ENCODE measurements at places on chromosomes 3 and 15.

DNA sequence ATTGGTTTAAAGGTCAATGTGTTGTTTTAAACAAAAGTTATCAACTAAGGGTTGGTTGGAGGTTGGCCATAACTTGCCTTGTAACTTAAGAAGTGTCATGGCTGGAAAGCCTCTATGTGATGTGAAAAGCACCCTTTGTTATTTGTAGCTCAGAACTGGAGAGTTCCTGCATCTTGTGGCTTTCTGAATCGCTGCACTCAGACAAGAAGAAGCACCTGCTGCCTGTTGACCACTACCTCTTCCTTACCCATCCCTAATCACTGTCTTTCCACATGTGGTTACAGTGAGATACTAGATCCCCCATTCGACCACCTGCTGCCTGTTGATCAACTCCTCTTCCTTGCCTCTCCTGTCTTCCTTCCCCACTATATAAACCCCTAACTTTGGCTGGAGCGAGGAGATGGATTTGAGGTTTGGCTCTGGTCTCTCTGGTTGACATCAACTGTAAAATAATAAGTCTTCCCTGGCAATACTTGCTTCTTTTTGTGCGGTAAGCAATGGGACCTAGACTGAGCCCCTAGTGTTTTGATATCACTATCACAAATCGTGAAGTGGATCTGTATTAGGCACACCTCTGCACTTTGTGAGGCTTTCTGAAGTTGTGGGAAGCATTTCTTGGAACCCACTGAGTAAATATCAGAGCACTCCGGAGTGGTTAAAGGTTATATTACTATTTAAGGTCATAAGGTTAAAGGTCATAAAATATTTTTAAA, 13.8 kb downstream of the RPL39L start:
- DNase-seq = no peak

GRCh38 chr15:93865586-93865985, 365.8 kb upstream of the MCTP2 start:
- DNase-seq = no peak

DNA sequence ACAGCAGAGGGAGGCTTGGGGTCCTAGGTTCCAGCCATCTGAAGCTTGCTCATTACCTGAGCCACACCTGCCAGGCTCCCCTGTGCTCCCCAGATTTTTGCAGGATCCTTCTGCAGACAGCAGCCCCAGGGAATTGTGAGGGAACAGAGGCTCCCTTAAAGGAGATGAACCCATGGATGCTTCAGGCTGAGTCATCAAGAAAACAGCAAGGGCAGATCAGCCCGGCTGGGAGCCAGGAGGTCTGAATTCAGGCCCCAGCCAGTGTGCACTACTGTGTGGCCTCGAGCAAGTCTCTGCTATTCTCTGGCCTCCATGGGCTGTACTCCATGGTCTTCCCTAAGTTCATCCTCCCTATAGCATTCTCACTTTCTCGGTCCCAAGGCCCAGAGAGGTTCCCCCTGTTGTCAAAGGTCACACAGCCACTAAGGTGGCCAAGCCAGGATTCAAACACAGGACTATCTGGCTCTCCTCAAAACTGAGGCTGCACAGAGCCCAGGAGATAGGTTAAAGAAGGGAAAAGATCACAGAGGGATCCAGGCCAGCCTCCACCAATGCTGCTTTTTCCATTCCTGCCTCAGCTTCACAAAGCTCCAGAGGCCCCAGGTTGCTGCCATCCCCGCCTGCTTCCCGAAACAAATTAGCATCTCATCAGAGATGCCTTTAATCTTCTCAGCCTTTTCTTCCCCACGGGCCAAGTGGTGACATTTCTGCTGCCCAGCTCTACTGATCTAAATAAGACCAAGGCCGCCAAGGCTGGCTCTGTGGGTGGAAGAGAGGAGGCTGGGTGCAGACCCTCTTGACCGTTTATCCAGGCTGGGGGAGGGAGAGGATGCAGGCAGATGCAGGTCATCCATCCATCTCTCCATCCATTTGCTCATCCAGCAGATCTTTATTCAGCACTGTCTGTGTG, 21.2 kb upstream of the GRIP2 start:
- no peak for DNase-seq

DNA sequence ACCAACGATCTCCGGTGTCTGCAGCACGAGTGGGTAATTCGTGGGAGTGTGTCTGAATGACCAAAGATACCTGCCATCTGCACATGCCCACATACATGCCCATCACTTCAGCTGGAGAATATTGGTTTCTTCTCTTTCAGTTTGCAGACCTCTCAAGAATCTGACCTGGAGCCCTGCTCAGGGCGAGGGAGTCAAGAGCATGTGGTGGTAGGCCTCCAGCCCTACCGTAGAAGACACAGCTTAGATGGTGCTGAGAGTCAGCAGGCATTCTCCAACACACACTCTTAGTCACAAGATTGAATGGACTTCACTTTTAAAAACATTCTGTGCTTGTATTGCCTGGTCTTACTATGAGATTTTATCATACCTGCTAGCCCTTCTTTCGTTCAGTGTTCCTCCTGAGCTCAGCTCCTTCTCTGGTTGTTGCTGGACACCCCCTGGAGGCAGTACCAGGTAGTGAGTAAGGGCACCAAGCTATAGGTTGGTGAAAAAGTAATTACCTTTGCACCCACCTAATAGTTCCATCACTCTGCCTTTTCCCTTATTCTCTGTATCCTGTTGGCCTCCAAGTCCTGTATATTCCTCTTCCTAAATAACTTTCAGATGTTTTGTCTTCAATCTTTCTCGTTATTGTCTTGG, 252.0 kb downstream of the CACNA2D3 start:
- peak; percentile 1 for DNase-seq

- DNase-seq = no peak
Observed at GRCh38 chr3:154743418-154743817, 313.4 kb upstream of the GPR149 start.

DNA sequence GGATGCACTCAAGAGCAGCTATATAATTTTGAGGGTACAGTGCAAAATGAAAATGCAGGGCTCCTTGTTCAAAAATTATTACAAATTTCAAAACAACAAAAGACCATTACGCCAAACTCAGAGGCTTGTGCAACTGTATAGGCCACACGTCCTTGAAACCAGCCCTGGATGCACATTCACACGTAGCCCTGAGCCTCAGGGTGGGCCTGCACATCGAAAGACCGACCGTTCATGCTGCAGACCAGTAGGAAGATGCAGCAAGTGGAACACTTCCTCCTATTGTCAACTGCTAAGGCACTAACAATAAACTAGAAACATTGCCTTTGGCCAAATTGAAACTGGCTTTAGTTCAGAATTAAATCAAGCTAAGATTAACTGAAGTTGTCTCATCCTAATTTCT, 174.7 kb downstream of the SHOX2 start:
- DNase-seq = no peak

GRCh38 chr3:20236603-20237002, 50.6 kb upstream of the SGO1 start:
- DNase-seq = no peak

Measured in epithelial cell of prostate (primary cell).